Neural progenitor cell (in vitro differentiated cells): ENCODE measurements at places on chromosomes 2 and 18. TPM values are rescaled to one million over a fixed set of nuclear protein-coding genes. Genes with fewer than 3 reads are reported as not detected.

The CSRNP3 gene
- total RNA-seq, result 14.7 and 16.9 TPM in 2 replicates

The TCF4 gene
- 111 and 161 TPM in 2 replicates for total RNA-seq

The CPO gene
- not detected in 2 replicates for total RNA-seq

The FBLN7 gene
- total RNA-seq, result 7.8 and 18.4 TPM in 2 replicates

- no peaks in the 10 kb centered on the region for H3K4me1 ChIP-seq
- no peak for DNase-seq
- no peak overlapping the region for H3K4me3 ChIP-seq
- no peaks in the 10 kb centered on the region for H3K36me3 ChIP-seq
- H3K27ac ChIP-seq, result no peak overlapping the region
Observed at GRCh38 chr2:23207871-23208270, 177.1 kb upstream of the KLHL29 start.

DNA sequence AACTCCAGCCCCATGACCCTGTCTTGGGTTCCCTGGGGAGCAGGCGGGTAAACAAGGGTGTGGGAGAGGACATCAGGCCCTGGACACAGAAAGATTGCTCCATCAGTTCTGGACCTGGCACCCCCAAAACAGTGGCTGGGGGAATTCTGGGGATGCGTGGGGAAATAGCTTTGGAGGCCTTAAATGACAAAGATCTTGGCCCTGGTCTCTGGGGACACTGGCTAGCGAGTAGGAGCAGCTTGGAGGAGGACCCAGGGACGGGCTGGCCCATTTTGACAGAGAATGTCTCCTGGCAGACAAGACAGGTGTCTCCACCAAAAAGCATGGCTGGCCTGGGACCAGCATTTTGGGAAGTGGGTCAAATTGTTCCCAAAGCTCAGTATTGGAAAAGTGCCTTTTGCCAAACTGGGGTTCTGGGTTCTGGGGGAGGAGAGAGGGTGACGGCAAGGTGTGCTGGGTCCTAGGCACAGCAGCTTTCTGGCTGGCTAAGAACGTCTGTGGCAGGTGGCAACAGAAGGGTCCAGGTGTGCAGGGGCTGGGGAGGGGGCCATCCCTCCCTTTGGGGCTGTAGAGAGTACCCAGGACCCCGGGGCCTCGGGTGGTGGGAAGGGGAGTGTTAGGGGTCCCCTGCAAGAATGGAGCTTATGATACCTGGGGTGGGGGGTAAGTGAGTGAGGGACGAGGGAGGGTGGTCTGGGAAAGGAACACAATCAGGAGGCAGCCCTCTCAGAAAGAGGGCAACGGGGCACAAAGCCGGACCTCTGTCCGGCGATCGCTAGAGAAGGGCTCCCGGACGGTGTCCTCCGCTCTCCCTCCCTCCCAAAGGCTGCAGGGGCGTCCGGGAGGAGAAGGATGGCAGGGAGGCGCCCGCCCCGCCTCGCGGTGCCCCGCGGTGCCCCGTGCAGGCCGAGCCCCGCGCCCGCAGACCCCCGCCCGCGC, 556 bp downstream of the CYRIA start:
- H3K36me3 ChIP-seq, result no peaks in the 10 kb centered on the region
- DNase-seq, result no peak
- H3K27ac ChIP-seq, result no peak overlapping the region
- H3K4me3 ChIP-seq, result peak overlapping the region; percentile 59
- H3K27me3 ChIP-seq, result peaks cover 54% of the 10 kb centered on the region
- peaks cover 4% of the 10 kb centered on the region for H3K4me1 ChIP-seq

DNA sequence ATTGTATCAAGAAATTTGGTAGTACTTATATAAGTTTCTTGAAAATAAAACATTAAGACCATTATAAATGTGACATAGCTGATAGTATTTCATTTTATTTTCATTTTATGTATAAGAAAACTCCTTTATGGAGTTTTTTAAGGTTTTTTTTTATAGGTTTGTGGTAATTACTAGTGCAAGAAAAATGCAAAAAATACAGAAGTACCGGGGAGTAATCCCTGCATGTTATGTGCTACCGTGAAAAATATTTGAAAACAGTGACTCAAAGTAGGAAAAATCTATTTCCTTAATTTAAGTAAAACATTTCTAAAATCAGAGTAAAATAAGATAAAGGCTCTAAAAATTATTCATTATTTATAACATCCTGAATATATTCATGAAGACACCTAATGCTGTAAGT, 21.6 kb downstream of the ZSWIM2 start:
- no peak overlapping the region for H3K4me3 ChIP-seq
- H3K27me3 ChIP-seq, result no peaks in the 10 kb centered on the region
- no peak overlapping the region for H3K27ac ChIP-seq
- H3K4me1 ChIP-seq, result no peaks in the 10 kb centered on the region
- H3K36me3 ChIP-seq, result no peaks in the 10 kb centered on the region

DNA sequence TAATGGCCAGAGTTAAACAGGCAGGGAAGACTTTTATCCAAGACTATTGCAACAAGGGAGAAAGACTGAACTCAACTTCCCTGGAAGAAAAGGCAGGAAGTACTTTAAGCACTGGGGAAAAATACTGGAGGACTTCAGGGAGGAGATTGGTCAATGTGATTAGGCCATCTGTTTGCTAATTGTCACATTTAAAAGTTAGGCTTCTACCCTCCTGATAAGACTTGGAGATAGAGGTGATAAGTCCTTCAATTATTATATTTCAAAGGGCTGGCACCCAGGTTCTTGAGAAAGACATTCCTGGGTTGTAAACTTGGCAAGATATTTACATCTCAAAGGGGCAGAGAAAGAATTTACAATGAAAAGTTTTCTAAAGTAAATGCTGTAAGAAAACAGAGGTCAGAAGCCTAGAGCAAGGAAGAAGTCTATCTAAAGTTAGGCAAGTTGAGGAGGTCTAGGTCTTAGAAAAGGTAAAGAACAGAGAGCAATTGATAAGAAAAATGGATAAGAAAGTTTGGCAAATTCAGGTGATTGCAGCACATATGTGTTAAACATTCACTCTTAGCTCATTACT, 48.4 kb downstream of the DTNA start:
- H3K4me3 ChIP-seq, result no peak overlapping the region
- H3K27me3 ChIP-seq, result no peaks in the 10 kb centered on the region
- H3K36me3 ChIP-seq, result no peaks in the 10 kb centered on the region
- H3K4me1 ChIP-seq, result no peaks in the 10 kb centered on the region

DNA sequence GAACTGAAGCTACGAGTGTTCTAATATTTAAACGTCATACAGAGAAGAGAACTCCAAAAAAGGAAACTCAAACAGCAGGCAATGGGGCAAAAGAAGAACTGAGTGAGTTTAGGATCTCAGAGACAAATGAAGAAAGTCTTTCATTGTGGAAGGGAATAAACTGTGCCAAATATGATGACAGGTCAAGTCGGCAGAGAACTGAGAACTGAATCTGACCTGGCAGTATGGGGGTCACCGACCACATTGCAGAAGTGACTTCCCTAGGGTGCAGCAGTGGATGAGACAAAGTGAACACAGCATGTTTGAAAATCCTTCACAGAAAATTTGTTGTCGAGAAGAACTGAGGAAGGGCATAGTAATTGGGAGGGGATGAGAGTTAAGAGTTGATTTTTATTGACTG, 55.9 kb downstream of the TTC21B start:
- DNase-seq, result no peak
- no peak overlapping the region for H3K27ac ChIP-seq
- H3K36me3 ChIP-seq, result peaks cover 15% of the 10 kb centered on the region
- H3K4me3 ChIP-seq, result no peak overlapping the region
- no peaks in the 10 kb centered on the region for H3K4me1 ChIP-seq

DNA sequence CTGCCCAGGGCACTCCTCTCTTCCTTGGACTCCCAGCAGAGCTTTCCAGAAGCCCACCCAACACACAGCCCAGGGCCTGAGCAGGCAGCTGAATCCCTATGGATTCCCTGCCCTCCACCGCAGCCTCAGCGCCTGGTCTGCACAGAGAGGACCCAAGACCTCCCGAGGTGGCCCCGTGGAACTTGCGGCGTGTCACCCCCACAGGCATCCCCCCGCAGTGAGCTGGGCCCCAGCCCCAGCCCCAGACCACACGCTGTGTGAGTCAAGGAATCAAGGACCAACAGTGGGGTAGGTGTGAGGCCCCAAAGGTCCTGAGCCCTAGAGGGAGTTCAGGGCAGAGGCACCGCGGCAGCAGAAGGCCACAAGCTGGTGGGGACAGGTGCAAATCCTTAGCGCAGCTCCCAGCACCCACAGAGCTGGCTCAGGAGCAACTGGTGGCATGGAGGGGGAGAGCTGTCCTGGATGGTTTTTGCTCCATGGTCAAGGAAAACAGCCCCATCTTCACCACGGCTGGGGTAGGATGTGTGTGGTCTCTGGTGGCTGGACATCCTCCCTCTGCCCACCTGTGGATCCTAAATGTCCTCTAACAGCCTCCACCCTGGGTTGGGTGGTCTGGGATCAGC, 8.5 kb downstream of the HS6ST1 start:
- H3K4me1 ChIP-seq, result peaks cover 45% of the 10 kb centered on the region
- H3K27ac ChIP-seq, result no peak overlapping the region
- DNase-seq, result no peak
- no peaks in the 10 kb centered on the region for H3K36me3 ChIP-seq
- H3K4me3 ChIP-seq, result no peak overlapping the region
- no peaks in the 10 kb centered on the region for H3K27me3 ChIP-seq

- no peak within 1 kb of the TSS for H3K4me3 ChIP-seq
- no peaks in the 10 kb centered on the region for H3K4me1 ChIP-seq
- no peak for DNase-seq
- no peaks in the 10 kb centered on the region for H3K36me3 ChIP-seq
- H3K27me3 ChIP-seq, result peaks cover 8% of the 10 kb centered on the region
Observed at GRCh38 chr2:68365087-68365486, at the start of gene PLEK. Gene PLEK, plus strand, starts transcription at chr2:68365282. Its CDS starts 70 bp downstream, at chr2:68365352.

DNA sequence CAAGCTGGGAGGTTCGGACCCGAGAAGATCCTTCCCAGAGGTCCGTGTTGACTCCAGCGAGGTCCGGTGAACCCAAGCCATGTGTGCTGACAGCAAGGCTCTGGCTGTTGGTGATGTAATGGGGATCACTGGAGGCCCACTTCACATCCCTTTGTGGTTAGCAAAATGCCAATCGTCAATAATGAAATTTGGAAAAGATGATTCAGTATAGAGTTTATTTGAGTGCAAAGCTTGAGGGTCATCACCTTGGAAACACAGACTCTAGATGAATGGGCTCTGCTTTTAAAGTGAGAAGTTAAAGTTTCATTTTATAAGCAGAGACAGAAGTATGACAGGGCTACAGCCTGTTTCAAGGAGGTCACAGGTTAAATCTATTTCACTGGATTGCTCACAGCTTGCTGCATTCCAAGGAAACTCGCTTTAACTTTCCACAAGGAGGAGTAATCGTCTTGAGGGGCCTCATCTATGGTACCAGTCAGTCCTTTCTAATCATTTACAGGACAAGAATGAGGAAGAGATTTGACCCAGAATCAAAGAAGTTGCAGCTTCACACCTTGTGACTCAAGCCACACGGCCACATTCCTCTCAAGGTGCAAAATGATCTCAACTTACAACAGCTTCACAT, 140.5 kb downstream of the TPO start:
- H3K36me3 ChIP-seq, result no peaks in the 10 kb centered on the region
- H3K27me3 ChIP-seq, result peaks cover 16% of the 10 kb centered on the region
- peak; percentile 50 for DNase-seq
- no peaks in the 10 kb centered on the region for H3K4me1 ChIP-seq

- H3K4me1 ChIP-seq, result peaks cover 18% of the 10 kb centered on the region
- no peaks in the 10 kb centered on the region for H3K27me3 ChIP-seq
- no peak overlapping the region for H3K27ac ChIP-seq
- no peaks in the 10 kb centered on the region for H3K36me3 ChIP-seq
- no peak for DNase-seq
- no peak overlapping the region for H3K4me3 ChIP-seq
Observed at GRCh38 chr18:57052759-57053158, 94.1 kb upstream of the BOD1L2 start.

DNA sequence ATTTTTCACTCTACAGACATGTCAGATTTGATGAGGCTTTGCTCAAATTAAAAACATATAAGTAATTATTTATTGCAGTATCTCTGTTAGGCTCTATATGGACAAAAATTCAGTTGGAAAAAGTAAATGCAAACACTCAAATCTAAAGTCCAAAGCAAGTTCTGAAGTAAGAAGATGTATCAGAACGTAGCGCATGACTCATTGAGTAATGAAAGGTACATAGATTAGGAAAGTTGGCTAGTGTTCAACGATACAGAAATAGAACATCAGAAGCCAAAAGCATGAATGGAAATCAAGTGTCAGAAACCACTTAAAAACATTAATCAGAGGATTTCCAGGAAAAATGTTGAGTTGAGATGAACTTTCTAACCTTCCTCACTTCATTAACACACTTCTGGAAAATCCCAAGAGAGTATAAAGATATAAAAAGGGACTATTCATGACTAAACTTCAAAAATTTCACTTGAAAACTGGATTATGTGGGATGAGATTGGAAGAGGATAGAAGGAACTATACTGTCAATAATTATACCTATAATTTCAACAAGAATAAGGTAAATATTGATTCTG, 494.1 kb downstream of the LRRTM4 start:
- no peak overlapping the region for H3K4me3 ChIP-seq
- no peak for DNase-seq
- H3K27ac ChIP-seq, result no peak overlapping the region
- H3K36me3 ChIP-seq, result no peaks in the 10 kb centered on the region

GRCh38 chr2:9656270-9656766, 25.5 kb upstream of the YWHAQ start:
- no peaks in the 10 kb centered on the region for H3K36me3 ChIP-seq
- no peak overlapping the region for H3K4me3 ChIP-seq
- DNase-seq, result peak; percentile 49
- H3K27me3 ChIP-seq, result no peaks in the 10 kb centered on the region
- H3K27ac ChIP-seq, result no peak overlapping the region
